Activated naive CD4-positive, alpha-beta T cell (primary cell): ENCODE measurements at places on chromosomes 7 and 10.

- DNase-seq = no peak
Observed at GRCh38 chr10:50396491-50397311, 145.4 kb upstream of the ASAH2 start.

- no peak for DNase-seq
Observed at GRCh38 chr7:27048438-27048837, 47.4 kb downstream of the HOXA1 start.

DNA sequence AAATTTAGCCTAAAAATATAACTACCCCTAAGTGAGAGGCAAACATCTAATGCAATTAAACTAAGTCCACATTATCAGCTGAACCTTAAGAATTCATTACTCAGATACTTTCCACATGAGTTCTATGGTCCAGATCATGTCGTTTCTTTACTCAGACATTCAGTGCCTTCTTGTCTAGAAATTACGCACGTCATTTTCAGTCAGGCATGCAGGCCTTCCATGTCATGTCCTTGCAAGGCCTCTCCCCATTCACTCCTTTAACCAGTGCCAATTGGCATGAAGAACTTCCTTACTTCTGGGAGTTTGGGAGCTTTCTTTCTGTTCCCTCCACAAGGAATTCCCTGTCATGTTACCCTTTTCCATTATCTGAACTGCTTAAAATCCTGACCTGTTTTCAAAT, 118.8 kb downstream of the NRP1 start:
- no peak for DNase-seq

DNA sequence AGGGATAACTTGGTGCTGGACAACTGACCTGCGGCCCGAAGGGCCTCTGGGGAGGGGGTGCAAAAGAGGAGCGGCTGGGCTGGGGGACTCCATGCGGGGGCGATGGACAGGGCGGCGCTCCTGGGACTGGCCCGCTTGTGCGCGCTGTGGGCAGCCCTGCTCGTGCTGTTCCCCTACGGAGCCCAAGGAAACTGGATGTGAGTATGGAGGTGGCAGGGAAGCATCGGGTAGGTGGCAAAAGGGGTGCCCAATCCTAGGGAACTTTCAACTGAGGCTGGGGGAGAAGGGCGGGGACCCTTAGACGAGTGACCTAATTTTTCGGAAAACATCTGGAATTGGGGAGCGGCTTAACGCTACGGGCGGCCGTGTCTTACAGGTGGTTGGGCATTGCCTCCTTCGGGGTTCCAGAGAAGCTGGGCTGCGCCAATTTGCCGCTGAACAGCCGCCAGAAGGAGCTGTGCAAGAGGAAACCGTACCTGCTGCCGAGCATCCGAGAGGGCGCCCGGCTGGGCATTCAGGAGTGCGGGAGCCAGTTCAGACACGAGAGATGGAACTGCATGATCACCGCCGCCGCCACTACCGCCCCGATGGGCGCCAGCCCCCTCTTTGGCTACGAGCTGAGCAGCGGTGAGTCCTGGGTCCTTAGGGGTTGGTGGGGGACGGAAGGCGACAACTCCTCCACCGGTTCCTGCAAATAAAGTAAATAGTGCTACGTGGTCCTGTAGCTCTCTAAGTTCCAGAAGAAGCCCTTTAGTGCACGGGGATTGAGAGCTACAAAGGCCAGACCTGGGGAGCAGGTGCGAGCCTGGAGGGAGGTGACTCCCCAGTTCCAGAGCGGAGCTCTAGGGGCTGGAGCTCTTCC, 622 bp downstream of the WNT16 start:
- DNase-seq = no peak

DNA sequence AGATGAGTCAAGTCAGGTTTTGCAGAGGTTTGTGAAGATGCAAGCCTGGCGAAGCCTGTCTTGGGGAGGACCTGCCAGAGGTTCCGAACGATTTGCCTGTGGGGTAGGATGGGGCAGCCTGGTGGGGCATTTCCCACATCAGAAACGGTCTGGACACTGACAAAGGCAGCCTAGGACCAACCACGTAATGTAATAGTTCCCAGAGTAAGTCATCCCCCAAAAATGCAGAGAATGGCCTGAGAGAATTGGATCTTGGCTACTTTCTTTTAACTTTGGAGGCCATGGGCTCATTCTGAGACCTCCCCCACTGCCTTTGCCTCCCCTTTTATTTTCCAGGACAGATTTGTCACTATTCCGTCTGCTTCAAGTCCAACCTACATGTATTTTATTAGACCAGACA, 168.9 kb upstream of the SH2B2 start:
- no peak for DNase-seq

DNA sequence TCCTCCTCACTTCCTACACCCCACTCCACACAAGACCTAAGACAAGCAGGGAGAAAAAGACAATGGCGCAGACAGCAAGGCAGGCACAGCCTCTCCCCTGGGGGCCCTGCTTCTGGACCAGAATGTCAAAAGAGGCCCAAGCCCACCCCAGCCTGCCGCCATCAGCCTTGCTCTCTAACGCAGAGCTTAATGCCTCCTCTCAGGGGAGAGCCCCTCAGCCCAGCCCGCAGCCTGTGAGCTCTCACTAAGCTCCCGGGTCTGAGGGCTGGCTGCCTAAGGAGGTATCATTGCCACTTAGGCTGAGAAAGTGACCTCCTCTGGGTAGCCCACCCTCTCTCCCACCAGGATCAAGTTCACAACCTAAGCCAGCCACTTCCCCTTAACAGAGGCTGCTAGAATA, 16.7 kb downstream of the SLIT1 start:
- no peak for DNase-seq

DNA sequence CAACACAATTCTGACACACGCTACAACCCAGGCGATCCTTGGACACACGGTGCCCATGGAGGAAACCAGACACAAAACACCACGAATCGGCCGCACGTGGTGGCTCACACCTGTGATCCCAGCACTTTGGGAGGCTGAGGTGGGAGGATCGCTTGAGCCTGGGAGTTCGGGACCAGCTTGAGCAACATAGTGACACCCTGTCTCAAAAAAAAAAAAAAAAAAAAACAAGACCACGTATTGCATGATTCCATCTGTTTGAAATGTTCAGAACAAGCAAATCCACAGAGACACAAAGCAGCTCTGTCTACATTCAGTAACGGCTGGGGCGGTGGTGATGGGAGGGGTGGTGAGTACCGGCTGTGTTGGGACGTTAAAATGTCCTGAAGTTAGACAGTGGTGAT, 25.2 kb downstream of the ADAP1 start:
- DNase-seq = no peak

- no peak for DNase-seq
Observed at GRCh38 chr10:125264757-125265578, 104.6 kb upstream of the CTBP2 start.

DNA sequence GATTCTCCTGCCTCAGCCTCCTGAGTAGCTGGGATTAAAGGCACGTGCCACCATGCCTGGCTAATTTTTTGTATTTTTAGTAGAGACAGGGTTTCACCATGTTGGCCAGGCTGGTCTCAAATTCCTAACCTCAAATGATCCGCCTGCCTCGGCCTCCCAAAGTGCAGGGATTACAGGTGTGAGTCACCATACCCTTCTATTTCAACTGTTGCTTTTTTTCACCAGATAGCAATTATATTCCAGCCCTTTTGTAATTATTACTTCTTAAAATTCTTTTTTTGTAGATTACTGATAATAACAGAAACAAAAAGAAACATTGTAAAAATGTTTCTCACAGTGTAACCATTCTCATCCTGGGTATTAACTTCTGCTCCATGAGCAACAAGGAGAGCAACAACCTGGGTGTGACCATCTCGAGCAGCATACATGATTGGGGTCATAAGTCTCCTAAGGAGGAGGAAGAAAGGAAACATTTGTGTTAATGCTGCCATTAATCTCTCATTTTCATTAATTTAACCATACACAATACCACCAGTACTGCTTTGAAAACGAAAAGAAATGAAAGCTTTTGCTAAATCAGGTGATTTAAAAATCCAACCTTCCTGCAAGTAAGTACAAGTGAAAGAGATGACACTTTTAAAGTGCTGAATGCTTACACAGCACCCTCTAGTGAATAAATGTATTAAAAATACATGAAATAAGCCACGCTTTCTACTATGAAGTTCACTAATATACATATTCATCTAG, 41.8 kb downstream of the ASZ1 start:
- no peak for DNase-seq

DNA sequence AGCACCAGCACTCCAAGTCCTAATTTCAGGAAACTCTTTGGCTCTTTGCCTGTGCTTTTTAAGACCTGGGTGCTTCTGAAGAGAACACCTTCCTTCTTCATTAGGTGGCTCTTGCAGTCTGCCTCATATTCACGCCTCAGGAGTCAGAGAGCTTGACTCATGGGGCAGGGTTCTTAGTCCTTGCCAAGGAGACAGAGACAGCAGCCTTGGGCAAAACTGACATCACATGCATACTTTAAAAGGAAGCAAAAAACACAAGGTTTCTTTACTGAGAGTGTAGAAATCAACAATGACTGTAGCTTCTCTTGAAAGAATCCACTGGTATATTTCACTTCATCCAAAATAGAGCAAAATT, 780.6 kb downstream of the INHBA start:
- no peak for DNase-seq

- no peak for DNase-seq
Observed at GRCh38 chr7:125681508-125681907, 751.9 kb upstream of the POT1 start.

- no peak for DNase-seq
Observed at GRCh38 chr7:81761031-81761430, 8.8 kb downstream of the HGF start.

GRCh38 chr10:42638821-42639270, 476 bp upstream of the ZNF33B start:
- DNase-seq = no peak

DNA sequence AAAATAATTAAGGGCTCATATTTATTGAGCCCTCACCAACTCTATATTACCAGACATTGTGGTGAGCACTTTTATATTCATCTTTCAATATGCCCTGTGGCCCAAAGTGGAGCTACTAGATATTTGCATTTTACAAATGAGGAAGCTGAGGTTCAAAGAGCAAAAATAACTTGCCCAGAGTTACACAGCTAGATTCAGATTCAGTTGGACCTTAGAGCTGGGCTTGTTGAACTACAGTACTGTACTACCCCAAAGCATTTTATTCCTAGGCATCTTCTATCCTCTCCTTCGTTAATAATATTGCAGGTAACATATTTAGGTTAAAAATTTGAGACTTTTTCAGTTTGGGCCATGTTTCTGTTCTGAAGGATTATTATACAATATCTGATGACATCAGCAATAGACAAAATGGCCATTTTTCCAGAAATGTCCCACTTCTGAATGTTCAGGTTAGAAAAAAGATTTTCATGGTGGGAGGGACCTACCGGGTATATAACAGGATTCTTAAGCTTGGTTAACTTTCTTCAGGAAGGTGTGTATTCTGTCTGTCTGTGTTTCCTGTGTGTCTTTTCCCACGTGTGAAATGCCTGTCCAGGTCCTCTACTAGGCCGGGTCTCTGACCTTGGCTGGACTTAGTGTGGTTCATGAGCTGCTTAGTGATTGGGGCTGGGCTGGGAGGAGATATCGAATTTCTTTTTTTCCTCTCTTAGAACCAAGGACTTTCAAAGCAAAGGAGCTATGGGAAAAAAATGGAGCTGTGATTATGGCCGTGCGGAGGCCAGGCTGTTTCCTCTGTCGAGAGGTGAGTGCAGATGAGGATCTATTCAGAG, 13.6 kb downstream of the PRXL2A start:
- no peak for DNase-seq

- DNase-seq = no peak
Observed at GRCh38 chr10:59887006-59887405, 19.4 kb downstream of the CCDC6 start.

DNA sequence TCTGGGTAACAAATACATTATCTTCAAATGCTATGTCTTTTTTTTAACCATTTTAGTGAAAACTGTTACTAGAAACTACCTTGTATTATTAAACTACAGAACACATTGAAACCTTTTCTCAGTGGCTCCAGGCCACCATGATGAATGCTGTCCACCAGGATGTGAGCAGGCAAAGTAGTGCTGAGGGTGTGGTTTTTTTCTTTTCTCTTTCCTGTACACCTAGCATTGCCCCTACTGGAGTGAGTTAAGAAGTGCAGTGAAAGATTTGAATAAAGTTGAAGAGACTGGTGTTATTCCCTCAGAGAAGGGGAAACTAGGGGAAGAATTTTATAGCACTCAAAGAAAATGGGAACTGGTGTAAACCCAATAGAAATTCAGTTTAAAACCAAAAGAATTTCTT, 120.0 kb upstream of the SAMD8 start:
- no peak for DNase-seq

DNA sequence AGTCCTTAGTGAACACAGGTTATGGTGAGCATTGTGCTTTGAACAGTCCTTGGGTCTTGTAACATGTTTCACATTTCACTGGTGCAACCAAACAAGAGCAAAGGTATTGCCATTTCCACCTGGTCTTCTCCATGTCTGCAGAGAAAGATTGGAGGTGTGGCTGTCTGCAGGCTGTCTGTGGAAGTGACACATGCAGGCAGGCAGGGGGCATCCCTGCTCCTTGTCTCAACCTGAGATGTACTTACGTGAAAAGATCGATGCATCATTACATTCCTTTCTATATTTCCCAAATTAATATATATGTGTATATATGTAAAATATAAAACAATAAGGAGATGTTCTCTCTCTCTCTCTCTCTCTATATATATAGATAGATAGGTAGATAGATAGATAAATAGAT, 54.3 kb downstream of the LRRC18 start:
- no peak for DNase-seq

DNA sequence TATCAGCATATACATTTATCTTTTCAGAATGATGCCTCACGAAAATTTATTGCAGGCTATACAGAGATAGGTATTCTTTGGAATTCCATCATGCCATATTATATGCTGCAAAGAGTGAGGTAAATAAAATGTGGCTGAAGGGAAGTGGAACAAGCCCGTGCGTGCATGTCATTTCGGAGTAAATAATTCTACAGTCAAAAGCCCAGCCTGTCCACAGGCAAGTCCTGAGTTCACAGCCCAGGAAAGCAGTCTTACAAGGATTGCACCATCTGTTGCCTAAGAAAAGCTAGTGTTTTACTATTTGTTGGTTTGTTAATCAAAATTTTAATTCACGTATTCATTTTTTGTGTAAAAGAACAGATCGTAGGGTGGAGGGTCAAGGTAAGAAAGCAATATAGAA, 292.4 kb upstream of the AKR1E2 start:
- no peak for DNase-seq

- DNase-seq = no peak
Observed at GRCh38 chr7:36951257-36951697, 227.0 kb upstream of the AOAH start.

GRCh38 chr10:78980354-78980753, 88.4 kb upstream of the ZMIZ1 start:
- no peak for DNase-seq

GRCh38 chr10:106931853-106932249, 232.7 kb downstream of the SORCS1 start:
- DNase-seq = no peak

- DNase-seq = no peak
Observed at GRCh38 chr10:63582690-63583089, 61.5 kb downstream of the REEP3 start.

GRCh38 chr7:130896051-130896881, 162.3 kb upstream of the KLF14 start:
- no peak for DNase-seq

DNA sequence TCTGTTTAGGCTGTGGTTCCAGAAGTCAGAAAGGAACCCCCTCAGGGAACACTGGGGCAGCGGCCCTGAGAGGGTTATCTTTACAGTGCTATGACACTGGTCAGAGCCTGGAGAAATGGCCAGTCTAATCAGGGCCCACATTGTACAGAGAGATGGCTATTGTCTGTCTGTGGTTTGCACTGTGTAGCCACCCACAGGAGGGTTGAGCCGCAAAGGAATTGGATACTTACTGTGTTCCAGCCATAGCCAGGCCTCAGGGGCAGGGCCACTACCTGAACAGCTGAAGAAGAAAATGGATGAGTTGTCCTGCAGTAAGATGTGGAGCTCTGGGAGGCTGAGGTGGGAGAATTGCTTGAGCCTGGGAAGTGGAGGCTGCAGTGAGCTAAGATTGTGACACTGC, 47.5 kb upstream of the PODXL start:
- DNase-seq = no peak
